A549 treated with CORT108297 at 1 μM for 4 hours (cell line): ENCODE measurements at places on chromosomes 16 and 17. TPM values are rescaled to one million over a fixed set of nuclear protein-coding genes. Genes with fewer than 3 reads are reported as not detected.

The ADAD2 gene
- total RNA-seq = 0.05 to 0.08 TPM (median 0.07 TPM) in 3 of 5 replicates, not detected in the others

The CCL4 gene
- 0.15 TPM in 1 of 5 replicates, not detected in the others for total RNA-seq

The SLC47A1 gene
- total RNA-seq = 23.1 to 25.2 TPM (median 24.0 TPM) in 5 replicates

The NOD2 gene
- 0.11 TPM in 1 of 5 replicates, not detected in the others for total RNA-seq

The CTF1 gene
- 0.09 to 0.18 TPM (median 0.13 TPM) in 5 replicates for total RNA-seq

The PPY gene
- 0.22 TPM in 1 of 5 replicates, not detected in the others for total RNA-seq

The EPX gene
- 0.03 TPM in 1 of 5 replicates, not detected in the others for total RNA-seq

The LGALS9B gene
- total RNA-seq = not detected in 5 replicates

The CRYBA1 gene
- total RNA-seq = not detected in 5 replicates

The GRAPL gene
- total RNA-seq = 0.09 to 0.23 TPM (median 0.10 TPM) in 3 of 5 replicates, not detected in the others

The NPIPB2 gene
- total RNA-seq = 2.3 to 4.7 TPM (median 3.9 TPM) in 5 replicates

The ZBTB4 gene
- 19.8 to 26.8 TPM (median 24.2 TPM) in 5 replicates for total RNA-seq

The CMC2 gene
- 120 to 133 TPM (median 132 TPM) in 5 replicates for total RNA-seq
